Aorta (tissue), 5 donors: ENCODE measurements at places on chromosomes 1 and 21. TPM values are rescaled to one million over a fixed set of nuclear protein-coding genes. Genes with fewer than 3 reads are reported as not detected.

HNRNPU gene
- total RNA-seq, result 286 TPM

TNFRSF4 gene
- 1.6 TPM for total RNA-seq

PCBP3 gene
- 7.0 TPM for total RNA-seq

ARTN gene
- 1.8 TPM for total RNA-seq

MTARC2 gene
- 18.2 TPM for total RNA-seq

SPATA46 gene
- total RNA-seq, result not detected

SHISAL2A gene
- total RNA-seq, result 0.88 TPM

OR2L2 gene
- total RNA-seq, result 0.51 TPM

TDRD5 gene
- total RNA-seq, result not detected

KRTAP26-1 gene
- total RNA-seq, result not detected

LMNA gene
- total RNA-seq, result 1,067 TPM

AMIGO1 gene
- 3.8 TPM for total RNA-seq

C1orf141 gene
- total RNA-seq, result not detected

NCF2 gene
- total RNA-seq, result 17.0 TPM

TMEM82 gene
- total RNA-seq, result not detected

LCE1A gene
- not detected for total RNA-seq

CA6 gene
- total RNA-seq, result not detected

UBXN11 gene
- 14.6 TPM for total RNA-seq

TMEM51 gene
- total RNA-seq, result 5.1 TPM

SPEN gene
- total RNA-seq, result 76.9 TPM

SRM gene
- total RNA-seq, result 48.9 TPM

DTL gene
- 1.2 TPM for total RNA-seq

FNDC10 gene
- total RNA-seq, result 1.2 TPM

LMX1A gene
- total RNA-seq, result 0.84 TPM

RAB3B gene
- total RNA-seq, result 0.03 TPM

F13B gene
- not detected for total RNA-seq

ZCCHC17 gene
- 21.3 TPM for total RNA-seq

CD1E gene
- not detected for total RNA-seq

VASH2 gene
- total RNA-seq, result 1.8 TPM

NUF2 gene
- 1.2 TPM for total RNA-seq

CYP4Z1 gene
- 1.0 TPM for total RNA-seq

PTPN22 gene
- total RNA-seq, result 6.7 TPM

RPS6KC1 gene
- total RNA-seq, result 24.3 TPM

FAM72C gene
- not detected for total RNA-seq
